ENCODE measurements at places on chromosomes 11 and 22.

- no peak for DNase-seq
Observed at GRCh38 chr11:76175783-76176182, 30.5 kb downstream of the WNT11 start.

GRCh38 chr11:61350803-61351202 is 10.9 kb downstream of the CYB561A3 start:
- no peak for DNase-seq

GRCh38 chr11:48020092-48020755 is 39.9 kb downstream of the PTPRJ start:
- no peak for DNase-seq

GRCh38 chr11:130144861-130145281 is 14.7 kb upstream of the ST14 start:
- DNase-seq: no peak

DNA sequence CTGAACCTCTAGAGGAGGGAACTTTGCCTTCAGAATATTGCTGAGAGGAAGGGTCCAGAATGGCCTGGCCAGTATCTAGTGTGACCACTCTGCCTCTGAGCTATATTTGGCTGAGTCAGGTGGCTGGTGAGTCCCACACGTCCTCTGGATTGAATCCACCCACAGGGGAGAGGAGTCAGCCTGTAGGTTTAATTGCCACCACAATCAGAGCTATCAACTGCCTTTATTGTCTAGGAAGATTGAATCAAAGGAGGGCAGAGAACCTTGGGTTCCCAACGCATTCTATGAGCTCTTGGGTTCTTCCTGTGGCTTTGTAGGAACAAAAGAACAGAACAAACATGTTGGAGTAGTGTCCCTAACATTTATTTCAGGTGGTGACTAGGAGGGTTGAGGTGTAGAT is 67.7 kb downstream of the ST3GAL4 start:
- no peak for DNase-seq

- DNase-seq: no peak
Observed at GRCh38 chr11:86418917-86419316, 44.2 kb downstream of the CCDC81 start.

DNA sequence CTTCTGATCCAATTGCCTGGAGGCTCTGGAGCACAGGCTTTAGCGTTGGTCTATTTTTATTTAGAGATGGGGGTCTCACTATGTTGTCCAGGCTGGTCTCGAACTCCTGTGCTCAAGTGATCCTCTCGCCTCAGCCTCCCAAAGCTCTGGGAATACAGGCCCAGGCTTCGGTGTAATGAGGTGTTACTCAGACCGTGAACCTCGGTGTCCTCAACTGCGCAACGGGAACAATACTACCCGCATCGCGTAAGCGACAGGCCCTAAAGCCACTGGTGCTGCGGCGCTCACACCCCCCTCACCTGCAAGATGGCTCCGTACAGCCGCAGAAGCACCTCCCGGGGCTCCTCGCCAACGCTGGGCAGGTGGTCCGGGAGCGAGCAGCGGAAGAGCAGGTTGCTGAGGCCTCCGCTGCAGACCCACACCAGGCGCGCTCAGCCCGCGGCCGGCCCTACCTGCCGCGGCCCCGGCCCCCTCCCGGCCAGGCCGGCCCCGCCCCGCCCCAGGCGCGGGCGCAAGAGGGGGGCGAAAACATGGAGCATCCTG is 628 bp downstream of the CHKB start:
- no peak for DNase-seq

DNA sequence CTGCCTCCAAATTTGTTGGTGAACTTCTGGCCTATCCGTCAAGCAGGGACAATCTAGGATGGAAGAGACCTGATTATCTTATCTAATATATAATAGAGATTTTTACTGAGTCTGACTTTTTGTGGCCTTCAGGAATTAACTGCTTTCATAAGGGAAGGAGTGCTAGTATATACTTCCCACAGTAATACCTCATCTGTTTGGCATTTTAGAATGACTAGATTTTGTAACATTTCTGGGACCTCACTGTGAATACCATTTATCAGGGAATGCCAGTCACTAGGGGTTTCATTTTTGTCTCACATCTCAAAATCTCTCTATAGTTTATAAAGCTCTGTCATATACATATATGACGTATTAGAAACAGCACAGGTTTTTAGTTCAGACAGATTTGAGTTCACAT is 114.3 kb downstream of the INSC start:
- no peak for DNase-seq

GRCh38 chr11:48105096-48105990 is 111.3 kb upstream of the OR4B1 start:
- DNase-seq: no peak

GRCh38 chr11:86043765-86044503 is 24.9 kb downstream of the PICALM start:
- DNase-seq: no peak

DNA sequence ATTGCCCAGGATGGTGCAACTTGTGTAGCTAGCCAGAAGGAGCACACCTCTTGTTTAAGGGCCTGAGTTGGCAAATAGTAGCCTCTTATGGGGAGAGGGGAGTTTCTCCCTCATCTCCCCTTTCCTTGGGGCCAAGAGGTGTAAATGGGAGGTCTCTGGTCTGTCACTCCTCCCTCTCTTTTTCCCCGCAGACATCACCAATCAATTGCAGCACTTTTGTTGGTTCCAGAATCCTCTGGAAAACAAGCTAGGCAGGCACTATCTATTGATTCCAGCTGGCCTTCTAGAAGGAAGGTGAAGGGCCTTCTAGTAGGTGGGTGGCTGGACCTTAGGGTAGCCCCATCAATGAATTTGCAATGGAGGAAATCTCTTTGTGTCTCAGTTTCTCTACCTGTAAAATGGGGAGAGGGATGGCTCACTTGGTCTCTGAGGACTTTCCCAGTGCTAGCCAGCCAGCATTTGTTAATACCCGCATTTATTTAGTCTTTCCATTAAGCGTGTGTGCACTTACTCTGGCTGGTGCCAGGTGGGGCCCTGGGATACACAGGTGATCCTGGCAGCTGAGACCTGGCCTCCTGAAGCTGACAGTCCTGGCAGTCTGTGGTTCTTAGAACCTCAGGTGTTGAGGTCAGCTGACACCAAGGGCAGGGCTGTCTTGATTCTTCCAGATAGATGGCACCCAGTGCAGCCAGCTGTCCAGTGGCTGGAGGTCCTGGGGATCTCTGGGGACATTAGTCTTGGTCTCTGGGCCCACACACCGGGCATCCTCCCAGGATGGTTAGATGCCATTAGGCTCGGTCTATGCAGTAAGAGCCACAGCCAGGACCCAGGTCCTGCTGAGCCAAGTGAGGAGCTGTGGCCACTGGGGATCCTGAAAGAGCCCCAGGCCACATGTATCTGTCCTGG is 51.7 kb downstream of the TSPAN18 start:
- peak; percentile 22 for DNase-seq

DNA sequence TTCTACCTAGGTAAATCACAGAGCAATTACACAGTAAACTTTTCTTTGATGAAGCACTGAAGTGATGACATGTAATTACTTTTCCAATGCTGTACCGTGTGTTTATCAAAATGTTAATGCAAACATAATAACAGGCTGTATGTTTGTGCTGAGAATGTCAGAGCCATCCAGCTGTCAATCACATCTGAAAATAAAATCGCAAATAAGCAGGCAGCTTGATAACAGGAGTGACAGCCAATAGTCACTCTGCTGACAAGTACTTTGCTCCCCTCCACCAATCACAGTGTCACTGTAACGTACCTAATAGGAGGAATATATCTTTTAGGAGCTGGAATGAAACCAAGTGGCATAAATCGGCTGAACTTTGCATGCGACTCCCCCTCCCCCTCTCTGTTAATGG is 119.7 kb downstream of the KIRREL3 start:
- no peak for DNase-seq

GRCh38 chr11:82523141-82523540 is 210.5 kb downstream of the FAM181B start:
- peak; percentile 39 for DNase-seq

DNA sequence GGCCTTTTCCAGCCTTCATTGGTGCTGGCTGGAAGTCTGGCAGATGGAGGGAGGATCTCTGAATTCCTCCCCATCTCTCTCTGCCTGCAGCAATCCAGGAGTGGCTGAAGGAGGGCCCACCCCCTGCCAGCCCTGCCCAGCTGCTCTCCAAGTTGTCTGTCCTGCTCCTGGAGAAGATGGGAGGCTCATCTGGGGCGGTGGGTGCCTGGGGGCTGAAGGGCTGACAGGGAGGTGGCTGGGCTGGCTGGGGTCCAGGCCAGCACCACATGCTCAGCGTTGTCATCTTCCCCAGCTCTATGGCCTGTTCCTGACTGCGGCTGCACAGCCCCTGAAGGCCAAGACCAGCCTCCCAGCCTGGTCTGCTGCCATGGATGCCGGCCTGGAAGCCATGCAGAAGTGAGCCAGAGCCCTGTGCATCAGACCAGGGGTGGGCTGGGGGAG is 12.2 kb downstream of the TKFC start:
- no peak for DNase-seq

GRCh38 chr22:44108076-44108475 is 72.6 kb upstream of the PARVG start:
- DNase-seq: no peak

DNA sequence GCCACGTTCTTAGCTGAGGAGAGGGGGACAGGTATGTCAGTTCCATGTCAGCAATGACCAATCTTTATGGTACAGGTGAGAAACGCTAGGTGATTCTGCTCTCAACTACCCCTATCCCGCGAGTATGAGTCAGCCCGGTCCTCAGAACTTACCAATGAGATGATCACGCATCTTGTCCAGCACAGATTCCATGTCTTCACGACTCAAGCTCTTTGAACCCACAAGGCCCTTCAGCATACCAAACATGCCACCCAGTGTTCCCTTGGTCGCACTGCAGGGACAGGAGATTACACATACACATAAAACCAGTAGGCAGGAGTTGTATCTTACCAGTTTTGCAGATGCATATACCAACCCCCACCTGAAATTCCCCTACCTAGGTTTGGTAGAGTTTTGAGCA is 2.9 kb downstream of the SRPRA start:
- DNase-seq: no peak

DNA sequence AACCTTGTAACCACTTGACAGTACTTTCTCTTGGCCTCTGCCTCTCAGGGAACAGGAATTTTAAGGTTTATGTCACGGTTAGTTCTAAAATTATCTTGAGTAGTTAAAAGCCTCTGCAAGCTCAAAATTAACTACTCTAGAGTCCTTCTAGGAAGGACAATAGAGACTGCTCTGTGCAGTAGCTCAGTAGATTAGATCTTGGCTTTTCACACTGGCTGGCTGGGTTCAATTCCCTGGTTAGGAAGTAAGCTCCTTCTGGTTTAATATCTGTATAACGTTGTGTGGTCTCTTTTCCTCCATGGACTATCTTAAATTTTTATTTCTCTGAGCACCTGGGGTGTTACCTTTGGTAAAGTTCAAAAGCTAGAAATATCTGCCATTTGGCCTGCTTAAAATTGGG is 109.2 kb downstream of the AASDHPPT start:
- no peak for DNase-seq

DNA sequence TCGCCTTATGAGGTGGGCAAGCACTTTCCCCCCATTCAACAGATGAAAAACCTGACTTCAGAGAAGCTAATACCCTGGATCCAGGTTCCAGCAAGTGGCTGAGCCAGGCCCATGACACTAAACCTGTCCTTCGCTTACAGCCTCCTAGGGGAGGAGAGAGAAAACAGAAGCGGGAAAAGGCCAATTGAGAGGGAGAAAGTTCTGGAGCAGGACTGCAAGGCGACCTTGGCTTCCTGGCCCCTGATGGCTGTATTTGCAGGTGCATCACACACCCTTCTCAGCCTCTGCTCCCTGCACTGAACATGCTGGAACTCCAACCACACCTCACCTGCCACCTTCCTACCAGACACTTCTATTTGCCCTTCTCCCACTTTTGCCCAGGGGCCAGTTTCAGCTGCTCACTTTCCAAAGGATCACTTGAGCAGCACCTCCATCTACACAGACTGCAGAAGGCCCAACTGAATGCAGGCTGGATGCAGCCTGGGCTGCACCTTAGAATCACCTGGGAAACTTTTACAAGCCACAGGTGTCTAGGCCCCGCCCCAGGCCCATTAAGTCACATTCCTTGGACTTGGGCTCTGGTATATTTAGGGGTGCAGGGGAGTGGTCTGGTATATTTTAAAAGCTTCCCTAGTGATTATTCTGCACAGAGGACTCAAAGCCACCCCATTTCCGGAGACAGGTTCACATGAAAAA is 14.3 kb upstream of the ADA2 start:
- peak; percentile 72 for DNase-seq

- no peak for DNase-seq
Observed at GRCh38 chr11:29534836-29535235, 482.0 kb downstream of the KCNA4 start.

GRCh38 chr11:33197915-33198727 is 36.8 kb upstream of the CSTF3 start:
- DNase-seq: no peak

DNA sequence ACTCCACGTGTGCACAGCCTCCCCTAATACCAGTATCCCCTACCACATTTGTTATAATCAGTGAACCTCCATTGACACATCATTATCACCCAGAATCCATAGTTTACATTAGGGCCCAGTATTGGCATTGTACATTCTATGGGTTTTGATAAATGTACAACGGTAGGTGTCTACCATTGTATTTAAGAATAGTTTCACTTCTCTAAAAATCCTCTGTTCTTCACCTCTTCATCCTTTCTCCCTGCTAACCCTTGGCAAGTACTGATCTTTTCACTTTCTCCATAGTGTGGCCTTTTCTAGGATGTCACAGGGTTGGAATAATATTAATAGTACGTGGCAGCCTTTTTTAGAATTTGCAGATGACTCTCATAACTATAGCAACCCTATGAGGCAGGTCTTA is 353.8 kb downstream of the DDX10 start:
- no peak for DNase-seq

DNA sequence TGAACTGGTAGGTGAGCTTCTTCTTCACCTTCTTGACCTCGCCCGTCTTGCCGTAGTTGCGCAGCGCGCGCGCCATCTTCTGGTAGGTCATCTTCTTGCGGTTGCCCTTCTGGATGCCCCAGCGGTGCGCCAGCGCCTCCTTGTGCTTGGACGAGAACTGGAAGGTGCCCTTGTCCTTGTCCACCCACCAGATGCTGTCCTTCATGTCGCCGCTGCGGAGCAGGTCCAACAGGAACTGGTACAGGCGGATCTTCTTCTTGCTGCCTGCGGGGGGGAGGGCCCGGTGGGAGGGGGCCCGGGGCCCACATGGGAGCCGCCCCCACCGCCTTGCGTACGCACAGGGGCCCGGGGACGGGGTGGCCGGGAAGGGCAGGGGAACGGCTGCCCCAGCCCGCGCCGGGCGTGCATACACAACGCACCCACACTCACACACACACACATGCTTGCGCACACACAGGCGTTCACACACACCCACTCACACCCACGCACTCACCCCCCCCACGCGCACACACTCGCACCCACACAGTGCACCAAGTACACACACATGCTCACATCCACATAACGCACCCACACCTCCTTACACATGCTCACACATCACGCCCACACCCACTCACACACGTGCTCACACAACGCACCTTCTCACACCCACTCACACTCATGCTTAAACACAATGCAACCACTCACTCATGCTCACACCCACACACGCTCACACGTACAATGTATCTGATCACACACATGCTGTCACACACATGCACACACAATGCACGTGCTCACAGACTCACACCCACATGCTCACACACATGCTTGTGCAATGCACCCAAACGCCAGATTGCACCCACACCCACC is 3.0 kb upstream of the MYBPC3 start:
- peak; percentile 98 for DNase-seq

All from H9 (cell line).